ENCODE measurements at places on chromosomes 3 and 15.

DNA sequence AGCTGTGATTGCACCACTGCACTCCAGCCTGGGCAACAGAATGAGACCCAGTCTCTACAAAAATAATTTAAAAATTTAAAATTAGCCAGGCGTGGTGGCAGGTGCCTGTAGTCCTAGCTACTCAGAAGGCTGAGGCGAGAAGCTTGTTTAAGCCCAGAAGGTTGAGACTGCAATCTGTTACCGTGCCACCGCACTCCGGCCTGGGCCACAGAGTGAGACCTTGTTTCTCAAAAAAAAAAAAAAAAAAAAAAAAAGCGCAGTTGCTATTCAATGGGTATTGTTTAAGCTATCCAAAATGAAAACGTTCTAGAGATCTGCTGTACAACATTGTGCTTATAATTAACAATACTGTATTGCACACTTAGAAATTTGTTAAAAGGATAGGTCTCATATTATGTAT is 24.0 kb downstream of the ZNF148 start:
- no peak for DNase-seq

- no peak for DNase-seq
These were observed 471.1 kb downstream of the SHQ1 start for GRCh38 chr3:72376956-72377710.

- no peak for DNase-seq
These were observed 93.3 kb downstream of the ATP1B3 start for GRCh38 chr3:141969711-141970110.

- no peak for DNase-seq
These were observed 74.3 kb downstream of the CRYBG3 start for GRCh38 chr3:97896129-97896528.

DNA sequence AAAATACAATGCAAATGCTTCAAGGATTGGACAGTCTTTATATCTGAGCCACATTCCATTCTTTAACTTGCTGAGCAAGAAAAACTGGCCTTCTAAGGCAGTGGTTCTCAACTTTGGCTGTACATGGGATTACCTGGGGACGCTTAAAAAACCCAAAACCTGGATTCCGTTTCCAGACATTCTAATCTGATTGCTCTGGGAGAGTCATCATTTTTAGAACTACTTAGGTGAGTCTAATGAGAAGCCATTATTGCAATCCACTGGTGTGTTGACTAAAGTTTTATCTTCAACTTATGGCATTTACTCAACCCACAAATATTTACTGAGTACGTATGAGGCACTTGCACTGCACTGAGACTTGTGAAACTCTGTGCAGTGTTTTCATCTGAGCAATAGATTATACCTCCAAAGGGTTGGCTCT is 195.7 kb upstream of the ATP11B start:
- no peak for DNase-seq

GRCh38 chr3:127456471-127457093 is 134.0 kb downstream of the TPRA1 start:
- DNase-seq, result peak; percentile 47

DNA sequence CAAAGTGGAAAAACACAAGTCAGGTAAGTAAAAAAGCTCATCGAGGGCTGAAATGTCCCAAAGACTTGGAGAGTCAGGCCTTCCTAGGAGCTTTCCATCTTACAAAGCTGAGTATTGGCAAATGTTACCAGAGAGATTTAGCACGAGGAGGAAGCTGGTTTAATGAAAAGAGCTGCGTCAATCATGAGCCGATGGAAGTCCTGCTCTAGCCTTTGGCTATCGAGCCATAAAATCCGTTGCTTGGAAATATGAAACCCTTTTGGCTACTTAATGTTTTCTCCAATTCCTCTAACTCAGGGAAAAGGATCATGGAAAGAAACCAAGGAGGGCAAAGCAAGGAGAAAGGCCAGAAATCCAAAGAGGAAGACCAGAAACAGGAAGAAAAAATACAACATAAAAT is 1074.6 kb downstream of the FHIT start:
- DNase-seq, result no peak

DNA sequence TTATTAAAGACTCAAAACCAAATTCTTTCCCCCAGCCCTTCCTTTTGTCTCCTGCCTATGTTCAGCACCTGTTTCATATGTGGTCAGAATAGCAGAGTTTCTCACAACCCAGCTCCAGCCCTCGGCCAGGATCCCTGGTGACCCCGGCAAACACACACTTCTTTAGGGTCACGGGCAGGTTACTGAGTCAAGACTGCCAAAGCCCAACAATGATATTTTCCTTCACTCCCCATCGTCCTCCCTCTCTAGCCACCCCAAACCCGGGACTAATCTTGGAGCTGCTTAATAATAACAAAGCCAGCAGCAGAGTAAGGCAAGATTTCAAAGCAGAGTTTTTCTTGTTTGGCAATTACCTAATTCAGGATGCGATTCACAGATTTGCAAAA is 25.5 kb downstream of the RARB start:
- no peak for DNase-seq

GRCh38 chr3:173711619-173712018 is 314.1 kb downstream of the NLGN1 start:
- no peak for DNase-seq

DNA sequence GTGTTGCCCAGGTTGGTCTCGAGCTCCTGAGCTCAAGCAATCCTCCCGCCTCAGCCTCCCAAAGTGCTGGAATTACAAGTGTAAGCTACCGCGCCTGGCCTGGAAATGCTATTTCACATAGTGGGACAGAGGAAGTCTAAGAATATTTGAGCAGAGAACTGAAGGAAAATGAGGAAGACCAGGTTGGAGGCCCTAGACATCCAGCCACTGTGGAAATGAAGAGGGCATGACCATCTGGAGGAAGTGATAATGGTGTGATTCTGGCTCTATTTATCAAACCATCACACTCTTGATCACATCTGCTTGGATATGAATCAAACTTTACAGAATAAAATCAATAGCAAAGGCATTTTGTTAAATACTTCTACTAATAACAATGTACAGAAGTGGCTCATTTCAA is 65.9 kb upstream of the ARHGEF3 start:
- DNase-seq, result no peak

DNA sequence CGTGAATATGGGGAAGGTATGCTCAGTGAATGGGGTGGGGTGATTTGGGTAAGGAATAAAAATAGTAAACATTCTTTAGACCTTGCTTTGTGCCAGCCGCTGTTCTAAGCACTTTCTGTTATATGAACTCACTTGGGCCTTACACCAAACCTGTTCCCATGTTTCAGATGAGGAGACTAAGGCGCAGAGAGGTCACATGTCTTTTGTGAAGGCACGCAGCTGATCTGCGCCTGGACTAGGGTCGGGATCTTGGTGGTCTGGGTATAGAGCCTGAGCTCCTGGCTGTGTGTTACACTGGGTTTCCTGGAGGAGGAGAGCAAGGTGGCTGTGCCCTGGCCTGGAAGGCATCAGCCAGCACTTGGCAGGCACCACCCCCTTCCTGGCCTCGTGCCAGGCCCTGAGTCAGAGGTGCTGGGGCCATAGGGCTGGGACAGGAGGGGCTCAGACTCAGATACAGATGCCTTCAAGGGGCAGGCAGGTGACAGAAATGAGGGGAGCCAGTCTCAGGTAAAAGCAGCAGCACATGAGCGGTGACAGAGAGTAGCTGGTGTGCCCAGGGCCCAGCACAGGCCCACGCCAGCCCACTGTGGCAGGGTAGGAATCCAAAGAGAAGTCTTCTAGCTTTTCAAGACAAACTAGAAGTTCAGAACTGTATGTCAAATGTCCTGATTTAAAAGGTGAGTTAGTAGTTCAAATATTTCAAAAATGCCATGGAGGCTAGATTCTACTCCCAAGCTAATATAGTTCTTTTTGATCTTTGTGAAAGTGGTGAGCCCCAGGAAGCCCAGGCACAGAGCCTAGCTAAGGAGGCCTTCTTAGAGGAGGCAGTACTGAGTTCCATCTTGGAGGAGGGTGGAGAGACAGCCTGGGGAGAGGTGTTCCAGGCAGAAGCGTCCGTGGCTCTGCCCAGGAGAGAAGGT is 83.1 kb downstream of the DNAJB8 start:
- no peak for DNase-seq

DNA sequence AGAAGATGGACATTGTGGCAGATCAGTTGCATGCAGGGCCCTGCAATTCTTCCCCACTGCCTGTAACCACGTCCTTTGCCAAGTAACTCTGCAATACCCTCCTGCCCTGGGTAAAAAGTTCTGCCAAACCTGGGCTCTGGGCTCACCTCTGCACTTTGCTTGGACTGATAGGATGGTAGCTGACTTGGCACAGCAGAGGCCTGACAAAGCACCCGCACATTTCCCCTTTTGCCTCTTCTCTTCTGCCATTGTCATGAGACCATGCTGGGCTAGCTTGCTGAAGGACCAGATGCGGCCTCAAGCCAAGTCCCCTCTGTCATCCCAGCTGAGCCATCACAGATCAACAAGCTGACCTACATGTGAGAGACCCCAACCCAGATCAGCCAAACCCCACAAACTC is 122.4 kb downstream of the SMAD6 start:
- DNase-seq, result no peak

DNA sequence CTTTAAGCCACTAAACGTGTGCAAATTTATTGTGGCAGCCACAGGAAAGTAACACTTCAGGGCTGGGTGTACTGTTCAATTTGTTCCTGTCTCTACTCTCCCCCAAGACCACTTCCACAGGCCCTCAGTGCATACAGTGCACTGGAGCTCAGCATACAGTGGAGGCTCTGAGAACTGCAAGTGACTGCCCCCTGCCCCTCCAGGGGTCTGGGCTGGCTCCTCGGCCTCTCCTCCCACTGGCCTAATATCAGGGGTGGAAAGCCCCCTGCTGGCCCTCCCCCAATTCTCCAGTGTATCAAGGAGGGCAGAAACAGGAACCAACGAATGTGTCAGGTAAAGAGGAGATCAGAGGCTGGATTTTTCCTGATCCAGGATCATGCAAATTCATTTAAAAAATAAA is 19.9 kb upstream of the HEG1 start:
- DNase-seq, result no peak

GRCh38 chr3:14335774-14336748 is 66.3 kb upstream of the SLC6A6 start:
- DNase-seq, result no peak

DNA sequence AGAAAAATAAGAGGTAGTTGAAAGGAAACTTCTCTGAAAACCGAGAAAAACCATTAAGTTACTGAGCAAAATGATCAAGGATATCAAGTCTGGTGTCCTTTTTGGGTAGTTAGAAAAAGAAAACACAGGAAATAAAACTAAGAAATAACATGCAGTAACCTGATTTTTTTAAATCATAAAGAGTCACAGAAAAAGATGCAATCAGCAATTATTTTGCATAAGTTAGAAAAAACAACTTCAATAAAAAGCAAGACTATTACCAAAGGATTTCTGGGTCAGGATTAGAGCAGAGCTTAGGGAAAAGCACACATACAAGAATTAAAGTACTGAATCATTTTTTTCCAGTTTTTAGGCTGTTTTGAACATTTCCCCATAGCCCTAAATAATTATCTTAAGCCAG is 28.5 kb upstream of the ANO10 start:
- no peak for DNase-seq

DNA sequence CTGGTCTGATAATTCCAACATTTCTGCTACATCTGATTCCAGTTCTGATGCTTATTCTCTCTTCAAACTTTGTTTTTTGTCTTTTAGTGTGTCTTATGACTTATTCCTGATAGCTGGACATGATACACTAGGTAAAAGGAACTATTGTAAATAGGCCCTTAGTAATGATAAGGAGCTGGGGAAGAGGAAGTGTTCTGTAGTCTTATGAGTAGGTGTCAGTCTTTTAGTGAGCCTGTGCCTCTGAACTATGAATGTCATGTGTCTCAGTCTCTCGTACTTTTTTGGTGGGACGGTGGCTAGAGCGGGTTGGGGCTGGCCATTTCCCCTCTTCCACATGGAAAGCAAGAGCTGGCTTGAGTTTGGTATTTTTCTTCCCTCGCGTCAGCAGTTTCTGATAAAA is 41.2 kb downstream of the PCCB start:
- DNase-seq, result no peak

GRCh38 chr3:110343945-110344344 is 727.7 kb upstream of the NECTIN3 start:
- DNase-seq, result no peak

DNA sequence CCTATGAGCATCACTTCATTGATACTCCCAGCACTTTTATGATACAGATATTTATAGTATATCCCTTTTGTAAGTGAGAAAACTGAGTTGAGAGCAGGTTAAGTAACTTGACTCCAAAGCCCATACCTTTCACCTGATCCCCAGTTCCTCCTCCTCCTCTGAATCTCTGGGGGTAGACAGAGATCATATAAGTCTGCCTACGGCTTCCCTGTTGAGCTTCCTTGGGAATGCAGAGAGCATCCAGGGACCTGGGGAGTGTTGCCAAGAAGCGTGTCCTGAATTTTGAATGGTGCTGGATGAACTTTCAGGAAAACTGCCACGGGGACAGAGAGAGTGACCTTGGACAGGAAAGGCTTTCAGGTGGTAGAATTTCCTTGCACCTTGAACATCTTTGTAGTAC is 268.5 kb downstream of the LRTM1 start:
- no peak for DNase-seq

DNA sequence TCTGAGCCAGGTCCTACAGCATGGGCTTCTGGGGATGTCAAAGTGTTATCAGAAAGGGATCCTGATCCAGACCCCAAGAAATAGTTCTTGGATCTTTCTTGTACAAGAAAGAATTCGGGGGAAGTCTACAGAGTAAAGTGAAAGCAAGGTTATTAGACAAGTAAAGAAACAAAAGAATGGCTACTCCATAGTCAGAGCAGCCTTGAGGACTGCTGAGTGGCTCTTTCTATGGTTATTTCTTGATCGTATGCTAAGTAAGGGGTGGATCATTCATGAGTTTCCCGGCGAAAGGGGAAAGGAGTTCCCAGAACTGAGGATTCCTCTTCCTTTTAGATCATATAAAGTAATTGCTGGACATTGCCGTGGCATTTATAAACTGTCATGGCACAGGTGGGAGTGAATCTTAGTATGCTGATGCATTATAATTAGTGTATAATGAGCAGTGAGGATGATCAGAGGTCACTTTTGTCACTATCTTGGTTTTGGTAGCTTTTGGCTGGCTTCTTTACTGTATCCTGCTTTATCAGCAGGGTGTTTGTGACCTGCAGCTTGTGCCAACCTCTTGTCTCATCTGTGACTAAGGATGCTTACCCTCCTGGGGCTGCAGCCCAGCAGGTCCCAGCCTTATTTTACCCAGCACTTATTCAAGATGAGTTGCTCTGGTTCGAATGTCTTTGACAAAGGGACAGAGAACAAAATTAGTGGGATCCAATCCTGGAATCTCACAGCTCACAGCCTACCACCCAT is 41.0 kb downstream of the CRYGS start:
- no peak for DNase-seq

DNA sequence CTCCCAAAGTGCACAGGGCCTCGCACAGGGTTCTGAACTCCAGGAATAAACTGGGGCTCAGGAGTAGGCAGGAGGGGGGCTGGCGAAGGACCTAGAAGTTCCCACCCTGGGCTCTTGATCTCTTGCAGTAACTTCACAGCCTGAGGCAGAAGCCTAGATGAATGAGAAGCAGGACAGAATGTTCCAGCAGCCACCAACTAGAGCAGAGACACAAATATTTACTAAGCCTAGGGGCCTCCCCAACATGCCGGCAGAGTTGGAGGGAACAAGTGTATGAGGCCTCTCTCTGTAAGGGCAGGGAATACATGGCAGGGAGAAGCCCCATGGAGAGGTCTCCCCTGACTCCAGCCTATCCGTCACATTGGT is 25.3 kb upstream of the C15orf39 start:
- peak; percentile 49 for DNase-seq

GRCh38 chr3:25582242-25582641 is 82.5 kb downstream of the TOP2B start:
- DNase-seq, result no peak

- DNase-seq, result no peak
These were observed 308.0 kb upstream of the THRB start for GRCh38 chr3:24802614-24803013.
